ENCODE measurements at places on chromosomes 2 and 18. TPM values are rescaled to one million over a fixed set of nuclear protein-coding genes. Genes with fewer than 3 reads are reported as not detected.
A peak's percentile ranks its signal among the peaks of the same experiment; 100 is the strongest.

DNA sequence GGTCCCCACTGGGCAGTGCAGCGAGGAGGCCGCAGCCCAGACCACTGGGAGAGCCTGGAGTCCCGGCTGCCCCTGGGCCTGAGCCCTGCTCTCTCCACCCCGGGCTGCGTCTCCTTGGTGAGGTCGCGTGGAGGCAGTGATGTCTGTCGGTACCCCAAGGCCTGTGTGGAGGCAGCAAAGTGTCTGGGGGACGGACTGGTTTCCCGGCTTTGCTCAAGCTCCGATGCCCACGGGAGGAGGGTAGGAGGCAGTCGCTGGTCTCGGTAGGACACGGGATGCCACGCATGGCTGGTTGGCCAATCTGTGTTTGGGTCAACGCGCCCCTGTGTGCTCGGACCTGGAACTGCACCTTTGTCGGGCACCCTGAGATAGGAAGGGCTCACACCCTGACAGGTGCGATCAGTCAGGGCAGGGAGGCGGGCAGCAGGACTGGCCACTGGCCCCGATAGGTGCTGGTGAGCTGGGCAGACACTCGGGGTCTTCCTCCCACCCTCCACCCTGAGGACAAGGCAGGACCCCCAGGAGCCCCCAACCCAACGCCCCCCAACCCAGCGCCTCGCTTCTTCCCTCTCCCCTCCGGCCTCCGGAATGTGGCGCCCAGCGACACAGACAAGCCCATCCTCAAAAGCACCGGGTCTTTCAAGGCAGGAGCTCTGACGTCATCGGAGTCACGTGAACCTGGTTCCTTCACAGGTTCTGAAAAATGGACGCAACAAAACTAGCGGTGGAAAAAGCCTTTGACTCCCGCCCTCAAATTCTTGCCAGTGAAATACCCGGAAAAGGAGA is 288.6 kb downstream of the NDUFA10 start:
- no peak overlapping the region for H3K27ac ChIP-seq
- H3K4me1 ChIP-seq: no peaks in the 10 kb centered on the region
- H3K27me3 ChIP-seq: no peaks in the 10 kb centered on the region
- no peak for DNase-seq

GRCh38 chr18:8455661-8456614 is 153.3 kb upstream of the RAB12 start:
- H3K4me3 ChIP-seq: no peak overlapping the region
- H3K4me1 ChIP-seq: no peaks in the 10 kb centered on the region
- H3K36me3 ChIP-seq: no peaks in the 10 kb centered on the region

- H3K27ac ChIP-seq: no peak overlapping the region
- DNase-seq: no peak
- H3K4me3 ChIP-seq: no peak overlapping the region
- H3K4me1 ChIP-seq: no peaks in the 10 kb centered on the region
- H3K36me3 ChIP-seq: no peaks in the 10 kb centered on the region
Observed at GRCh38 chr2:65045651-65046050, 10.6 kb upstream of the CEP68 start.

DNA sequence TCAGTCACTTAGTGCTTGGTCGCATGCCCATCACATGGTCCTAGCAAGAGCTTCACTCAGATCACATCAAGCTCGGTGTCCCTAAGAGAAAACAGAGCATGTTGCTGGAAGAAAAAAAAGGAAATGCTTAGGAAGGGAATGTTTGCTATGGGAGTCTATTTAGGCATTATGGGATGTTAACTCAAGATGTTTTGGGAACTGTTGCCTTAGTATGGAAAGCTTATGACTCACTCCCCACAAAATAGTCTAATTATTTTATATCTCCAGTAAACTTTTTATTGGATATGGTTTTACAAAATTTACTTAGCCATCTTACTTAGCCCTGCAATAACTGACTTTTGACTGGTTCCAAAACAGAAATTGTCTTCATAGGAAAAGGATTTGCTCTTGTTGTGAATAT is 439.5 kb upstream of the ZEB2 start:
- H3K4me1 ChIP-seq: no peaks in the 10 kb centered on the region
- no peaks in the 10 kb centered on the region for H3K36me3 ChIP-seq
- no peak overlapping the region for H3K4me3 ChIP-seq
- H3K27ac ChIP-seq: no peak overlapping the region
- no peak for DNase-seq

DNA sequence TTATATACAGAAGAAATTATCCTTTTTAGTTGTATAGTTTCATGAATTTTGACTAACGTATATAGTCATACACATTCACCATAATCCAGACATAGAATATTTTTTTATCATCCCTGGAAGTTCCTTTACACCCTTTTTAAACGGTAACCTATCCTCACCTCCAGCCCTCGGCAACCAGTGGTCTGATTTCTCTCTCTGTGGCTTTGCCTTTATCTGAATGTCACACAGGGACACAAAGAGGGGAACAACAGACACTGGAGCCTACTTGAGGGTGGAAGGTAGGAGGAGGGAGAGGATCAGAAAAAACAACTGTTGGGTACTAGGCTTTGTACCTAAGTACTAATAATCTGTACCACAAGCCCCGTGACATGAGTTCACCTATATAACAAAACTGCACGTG is 191.9 kb downstream of the MC4R start:
- no peak overlapping the region for H3K27ac ChIP-seq
- DNase-seq: no peak
- no peak overlapping the region for H3K4me3 ChIP-seq

GRCh38 chr18:13810950-13811485 is 12.9 kb upstream of the MC5R start:
- H3K36me3 ChIP-seq: no peaks in the 10 kb centered on the region
- no peak for DNase-seq

GRCh38 chr18:39795350-39795749 is 2159.7 kb upstream of the PIK3C3 start:
- no peak overlapping the region for H3K27ac ChIP-seq
- H3K4me3 ChIP-seq: no peak overlapping the region
- no peaks in the 10 kb centered on the region for H3K36me3 ChIP-seq

GRCh38 chr2:234494361-234495250 is 2.3 kb downstream of the ARL4C start:
- peaks cover 46% of the 10 kb centered on the region for H3K4me1 ChIP-seq
- peak overlapping the region; percentile 94 for H3K27ac ChIP-seq
- H3K4me3 ChIP-seq: peak overlapping the region; percentile 95

DNA sequence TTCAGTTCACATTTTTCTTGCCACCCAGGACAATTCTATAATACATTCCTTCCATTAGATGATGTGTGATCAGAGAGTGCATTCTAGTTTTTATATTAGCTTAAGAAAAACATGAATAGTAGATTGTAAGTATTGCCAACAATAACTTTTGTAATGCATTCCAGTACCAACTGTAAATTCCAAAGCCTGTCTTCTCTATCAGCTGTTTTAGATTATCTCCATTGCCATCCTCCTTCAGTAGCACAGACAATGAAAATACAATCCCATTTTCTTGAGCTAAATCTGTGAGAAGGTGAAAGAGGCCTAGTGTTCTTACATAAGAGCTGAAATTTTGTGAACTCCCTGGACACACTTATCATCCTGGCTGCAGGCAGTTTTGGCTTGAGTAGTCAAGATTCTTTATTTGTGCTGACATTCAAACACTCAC is 103.9 kb downstream of the CCBE1 start:
- H3K4me3 ChIP-seq: no peak overlapping the region
- no peak for DNase-seq
- no peaks in the 10 kb centered on the region for H3K36me3 ChIP-seq
- H3K4me1 ChIP-seq: no peaks in the 10 kb centered on the region
- no peak overlapping the region for H3K27ac ChIP-seq

DNA sequence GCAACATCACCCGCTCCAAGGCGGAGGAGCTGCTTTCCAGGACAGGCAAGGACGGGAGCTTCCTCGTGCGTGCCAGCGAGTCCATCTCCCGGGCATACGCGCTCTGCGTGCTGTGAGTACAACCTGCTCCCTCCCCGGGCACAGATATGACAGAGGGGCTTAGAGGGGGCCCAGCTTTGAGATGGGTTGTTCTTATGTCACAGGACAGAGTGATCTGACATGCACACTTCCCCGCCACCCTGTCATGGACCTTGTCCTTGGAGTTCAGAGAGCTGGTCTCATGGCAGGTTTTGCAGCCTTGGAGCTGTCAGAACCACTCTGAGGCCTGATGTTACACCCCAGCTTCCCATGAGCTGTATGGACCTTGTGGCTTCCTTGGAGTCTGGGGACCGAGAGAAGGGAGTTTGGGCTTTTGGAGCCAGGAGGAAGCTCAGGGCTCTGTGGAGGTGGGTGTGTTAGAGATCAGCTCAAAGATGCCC is 398 bp downstream of the INPP5D start:
- H3K27me3 ChIP-seq: no peaks in the 10 kb centered on the region
- no peaks in the 10 kb centered on the region for H3K36me3 ChIP-seq
- peak overlapping the region; percentile 88 for H3K4me3 ChIP-seq

DNA sequence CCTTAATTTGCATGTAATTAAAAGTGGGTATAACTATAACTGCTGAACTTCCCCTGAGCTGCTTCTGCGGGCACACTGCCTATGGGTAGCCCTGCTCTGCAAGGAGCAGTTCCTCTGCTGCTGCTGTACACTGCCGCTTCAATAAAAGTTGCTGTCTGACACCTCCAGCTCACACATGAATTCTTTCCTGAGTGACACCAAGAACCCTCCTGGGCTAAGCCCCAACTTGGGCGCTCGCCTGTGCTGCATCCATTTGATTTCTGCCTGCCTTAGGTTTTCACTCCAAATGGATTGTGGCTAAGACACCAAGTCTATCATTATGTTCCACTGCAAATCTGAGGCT is 215.7 kb downstream of the ANAPC1 start:
- H3K36me3 ChIP-seq: no peaks in the 10 kb centered on the region
- H3K4me1 ChIP-seq: no peaks in the 10 kb centered on the region
- no peak overlapping the region for H3K27ac ChIP-seq
- no peak for DNase-seq

GRCh38 chr18:9475643-9476591 is 604 bp downstream of the RALBP1 start:
- DNase-seq: peak; percentile 14
- no peaks in the 10 kb centered on the region for H3K4me1 ChIP-seq
- no peaks in the 10 kb centered on the region for H3K27me3 ChIP-seq
- H3K36me3 ChIP-seq: no peaks in the 10 kb centered on the region
- peak overlapping the region; percentile 81 for H3K27ac ChIP-seq
- H3K4me3 ChIP-seq: peak overlapping the region; percentile 88

DNA sequence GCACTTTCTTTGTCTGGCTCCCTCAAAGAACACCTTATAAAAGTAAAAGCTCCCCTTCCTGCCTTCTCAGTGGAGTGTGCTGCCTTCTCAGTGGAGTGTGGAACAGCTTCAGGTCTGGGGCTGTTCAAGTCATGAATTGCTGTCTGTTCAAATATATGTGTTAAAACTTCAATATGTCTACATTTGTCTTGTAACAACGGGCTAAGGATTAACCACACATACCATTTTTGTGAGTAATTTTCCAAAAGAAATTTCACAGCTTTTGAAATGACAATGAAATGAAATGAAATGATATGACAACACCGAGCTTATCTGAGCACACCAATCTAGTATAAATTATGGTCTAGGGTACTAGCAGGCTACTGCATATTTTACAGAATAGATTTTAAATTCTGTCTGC is 42.9 kb downstream of the CABYR start:
- H3K36me3 ChIP-seq: no peaks in the 10 kb centered on the region
- no peak for DNase-seq
- H3K4me3 ChIP-seq: no peak overlapping the region

DNA sequence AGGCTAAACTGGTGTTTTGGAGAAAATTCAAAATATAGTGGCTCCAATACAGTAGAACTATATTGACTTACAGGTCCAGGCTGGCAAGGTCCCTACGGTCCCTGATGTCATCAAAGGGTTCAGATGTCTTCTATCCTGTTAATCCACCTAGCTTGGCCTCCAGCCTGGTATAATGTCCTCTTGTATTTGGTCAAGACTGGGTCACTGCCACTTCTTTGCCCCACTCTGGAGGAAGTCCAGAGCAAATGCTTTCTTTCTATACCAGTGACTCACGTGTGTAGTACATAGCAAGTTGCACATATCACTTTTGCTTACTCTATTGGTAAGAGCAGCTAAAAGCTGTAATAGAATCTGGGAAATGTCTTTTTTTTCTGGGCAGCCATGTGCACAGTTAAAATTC is 80.8 kb downstream of the LCLAT1 start:
- peaks cover 10% of the 10 kb centered on the region for H3K36me3 ChIP-seq
- H3K4me1 ChIP-seq: no peaks in the 10 kb centered on the region
- H3K4me3 ChIP-seq: no peak overlapping the region
- H3K27me3 ChIP-seq: no peaks in the 10 kb centered on the region
- no peak overlapping the region for H3K27ac ChIP-seq

DNA sequence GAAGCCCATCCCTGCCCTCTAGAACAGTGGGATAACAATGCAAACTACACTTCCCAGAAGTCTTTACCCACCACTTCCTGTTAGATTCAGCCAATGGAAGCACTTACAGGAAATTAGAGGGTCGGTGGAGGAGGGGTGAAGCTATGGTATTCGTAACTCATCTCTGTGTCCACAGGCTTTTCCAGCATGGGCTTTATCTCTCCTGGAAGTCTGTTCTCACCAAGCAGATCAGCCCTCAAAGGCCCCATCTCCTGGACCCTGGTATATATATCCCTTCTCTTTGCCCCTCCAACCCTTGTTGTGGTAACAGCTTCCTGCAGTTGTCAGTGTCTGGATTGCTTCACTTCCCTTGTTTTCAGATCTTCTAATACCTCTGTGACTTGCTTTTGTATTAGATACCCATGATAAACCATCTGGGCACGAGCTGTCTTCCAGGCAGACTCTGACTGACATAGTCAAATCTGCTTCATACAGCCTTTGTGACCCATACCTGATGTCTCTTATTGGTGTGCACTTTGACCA is 475.0 kb upstream of the POU3F3 start:
- peak overlapping the region; percentile 64 for H3K27ac ChIP-seq
- H3K36me3 ChIP-seq: no peaks in the 10 kb centered on the region
- peak; percentile 14 for DNase-seq
- no peaks in the 10 kb centered on the region for H3K27me3 ChIP-seq
- no peaks in the 10 kb centered on the region for H3K4me1 ChIP-seq

GRCh38 chr2:221518201-221518934 is 53.7 kb downstream of the EPHA4 start:
- peak overlapping the region; percentile 66 for H3K27ac ChIP-seq
- DNase-seq: peak; percentile 81
- peak overlapping the region; percentile 43 for H3K4me3 ChIP-seq
- no peaks in the 10 kb centered on the region for H3K27me3 ChIP-seq
- H3K4me1 ChIP-seq: peaks cover 46% of the 10 kb centered on the region

- no peak for DNase-seq
- H3K4me1 ChIP-seq: no peaks in the 10 kb centered on the region
- H3K4me3 ChIP-seq: no peak overlapping the region
- no peaks in the 10 kb centered on the region for H3K36me3 ChIP-seq
- no peak overlapping the region for H3K27ac ChIP-seq
Observed at GRCh38 chr2:218020966-218021535, 18.3 kb upstream of the TNS1 start.

- H3K27ac ChIP-seq: no peak overlapping the region
- no peaks in the 10 kb centered on the region for H3K36me3 ChIP-seq
- DNase-seq: no peak
- H3K27me3 ChIP-seq: no peaks in the 10 kb centered on the region
Observed at GRCh38 chr18:46406539-46406932, 250.5 kb downstream of the LOXHD1 start.

GRCh38 chr18:32049393-32050171 is 31.0 kb downstream of the RNF125 start:
- H3K4me3 ChIP-seq: no peak overlapping the region
- peaks cover 5% of the 10 kb centered on the region for H3K36me3 ChIP-seq
- no peak for DNase-seq
- peak overlapping the region; percentile 35 for H3K27ac ChIP-seq
- peaks cover 21% of the 10 kb centered on the region for H3K4me1 ChIP-seq
- H3K27me3 ChIP-seq: no peaks in the 10 kb centered on the region

Gene CBLN2
- not detected for total RNA-seq

Gene RAB17
- total RNA-seq: not detected

Gene DCDC2C
- not detected for total RNA-seq

Gene RDH14
- total RNA-seq: 17.7 TPM

Gene CYTIP
- total RNA-seq: 380 TPM

Gene NEUROD1
- total RNA-seq: not detected

Gene MARCO
- not detected for total RNA-seq

Gene PKDCC
- total RNA-seq: not detected

Gene C2orf81
- 6.8 TPM for total RNA-seq
